ENCODE measurements at places on chromosomes 2 and 18.

GRCh38 chr2:127704641-127705390 is 3.5 kb downstream of the SFT2D3 start:
- no peak for DNase-seq

GRCh38 chr2:20745924-20746555 is 76.9 kb downstream of the LDAH start:
- DNase-seq = no peak

GRCh38 chr2:179412112-179412511 is 147.5 kb upstream of the SESTD1 start:
- DNase-seq = no peak

- DNase-seq = no peak
These were observed 5.3 kb downstream of the ITM2C start for GRCh38 chr2:230869914-230870543.

Data from activated gamma-delta T cell treated with anti-CD3 and anti-CD28 coated beads, Interleukin-2, amount 50 U/mL, for 16 hours (primary cell).